ENCODE measurements at places on chromosomes 5 and 9.

DNA sequence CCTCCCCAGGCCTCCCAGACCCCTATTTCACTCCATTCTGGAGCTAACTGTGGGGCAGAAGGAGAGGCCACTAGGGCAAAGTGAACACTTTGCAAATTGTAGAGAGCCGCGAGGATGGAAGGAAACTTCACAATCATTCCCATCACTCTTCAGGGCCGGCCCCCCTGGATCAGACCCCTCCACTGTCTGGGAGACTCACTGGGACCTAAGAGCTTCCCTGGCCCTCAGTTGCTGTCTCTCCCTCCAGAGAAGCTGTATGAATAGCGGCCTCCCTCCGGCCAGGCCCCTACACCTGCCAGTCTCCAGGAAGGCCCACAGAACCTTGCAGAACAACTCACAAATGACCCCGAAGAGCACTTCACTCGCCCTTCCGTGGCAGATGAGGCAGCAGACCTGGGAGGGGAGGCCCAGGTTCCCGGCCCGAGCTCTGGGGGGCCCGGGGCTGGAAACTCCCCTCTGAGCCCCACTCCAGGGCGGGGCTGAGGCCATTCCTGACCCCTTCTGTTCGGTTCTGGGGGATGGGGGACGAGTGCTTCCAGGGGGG is 141.9 kb upstream of the IER5L start:
- DNase-seq: no peak
- H3K4me3 ChIP-seq: peak overlapping the region; percentile 63
- H3K27me3 ChIP-seq: no peaks in the 10 kb centered on the region
- H3K4me1 ChIP-seq: no peaks in the 10 kb centered on the region
- H3K36me3 ChIP-seq: no peaks in the 10 kb centered on the region

- no peak overlapping the region for H3K27ac ChIP-seq
- H3K27me3 ChIP-seq: no peaks in the 10 kb centered on the region
- no peak for DNase-seq
- no peaks in the 10 kb centered on the region for H3K4me1 ChIP-seq
- no peaks in the 10 kb centered on the region for H3K36me3 ChIP-seq
Observed at GRCh38 chr5:113846941-113847340, 333.4 kb downstream of the YTHDC2 start.

DNA sequence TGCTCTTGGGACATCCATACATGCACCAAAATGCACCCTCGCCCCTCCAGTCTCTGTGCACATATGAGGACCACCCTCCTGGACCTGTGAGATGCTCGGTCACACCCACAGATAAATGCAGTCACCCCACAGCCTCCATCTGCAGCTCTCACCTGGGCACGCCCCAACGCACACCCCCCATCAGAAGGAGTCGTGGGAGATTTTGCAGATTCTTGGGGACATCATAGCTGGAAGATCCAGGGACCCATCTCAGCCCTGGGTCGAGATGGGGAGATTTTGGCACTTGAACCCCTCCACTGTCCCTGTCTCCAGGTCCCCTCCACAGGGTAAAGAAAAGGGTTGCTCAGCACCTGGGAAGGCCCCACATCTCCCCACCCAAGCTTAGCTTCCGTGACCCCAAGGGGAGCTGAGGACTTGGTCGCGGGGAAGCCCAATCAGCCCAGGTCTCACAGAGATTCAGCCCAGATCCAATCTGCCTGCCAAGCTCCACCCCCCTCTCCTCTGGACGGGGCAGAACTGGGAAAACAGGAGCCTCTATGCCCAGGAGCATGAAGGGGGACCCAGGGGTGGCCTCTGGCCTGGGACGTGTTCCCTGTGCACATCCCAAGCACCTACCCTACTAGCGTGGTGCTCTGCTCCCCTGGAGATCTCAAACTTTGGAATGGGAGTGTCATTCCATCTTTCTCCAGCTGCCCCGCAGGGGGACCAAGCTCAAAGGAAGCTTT is 89.2 kb upstream of the LMX1B start:
- H3K27ac ChIP-seq: no peak overlapping the region
- no peaks in the 10 kb centered on the region for H3K27me3 ChIP-seq

GRCh38 chr5:176836811-176837706 is 26.7 kb downstream of the UNC5A start:
- no peak overlapping the region for H3K4me3 ChIP-seq
- no peak overlapping the region for H3K27ac ChIP-seq
- no peaks in the 10 kb centered on the region for H3K4me1 ChIP-seq
- DNase-seq: no peak
- peaks cover 13% of the 10 kb centered on the region for H3K27me3 ChIP-seq

- peak overlapping the region; percentile 28 for H3K27ac ChIP-seq
- no peaks in the 10 kb centered on the region for H3K27me3 ChIP-seq
- no peaks in the 10 kb centered on the region for H3K36me3 ChIP-seq
- peaks cover 56% of the 10 kb centered on the region for H3K4me1 ChIP-seq
- peak; percentile 98 for DNase-seq
Observed at GRCh38 chr9:91164724-91165520, 196.8 kb downstream of the AUH start.

Measured in common myeloid progenitor, CD34-positive (primary cell).